Keratinocyte (primary cell): ENCODE measurements at places on chromosomes 7 and 10. TPM values are rescaled to one million over a fixed set of nuclear protein-coding genes. Genes with fewer than 3 reads are reported as not detected.

GRCh38 chr7:89332026-89332425 is 536.5 kb upstream of the TEX47 start:
- DNase-seq = no peak
- H3K4me1 ChIP-seq = no peaks in the 10 kb centered on the region
- H3K36me3 ChIP-seq = no peaks in the 10 kb centered on the region
- H3K4me3 ChIP-seq = no peak overlapping the region
- no peak overlapping the region for H3K27ac ChIP-seq
- no peaks in the 10 kb centered on the region for H3K27me3 ChIP-seq

DNA sequence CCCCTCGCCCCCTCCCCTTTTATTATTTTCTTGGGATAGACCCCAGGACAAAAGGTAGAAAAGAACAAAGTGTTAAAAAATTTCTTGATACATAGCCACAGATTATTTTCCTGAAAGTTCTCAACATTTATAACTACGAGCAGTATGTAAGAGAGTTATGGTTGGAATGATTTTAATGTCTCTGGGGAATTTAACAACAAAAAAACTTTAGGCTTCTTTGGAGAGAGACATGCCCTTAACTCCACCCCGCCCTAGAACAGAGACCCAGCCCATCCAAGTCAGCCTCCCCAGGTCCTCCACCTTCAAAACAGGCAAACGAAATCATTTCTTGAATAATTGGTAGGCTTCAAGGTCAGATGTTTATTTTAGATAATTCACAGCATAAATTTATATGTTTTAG is 97.1 kb downstream of the TCF7L2 start:
- DNase-seq = no peak
- no peaks in the 10 kb centered on the region for H3K27me3 ChIP-seq
- H3K4me3 ChIP-seq = no peak overlapping the region
- peaks cover 14% of the 10 kb centered on the region for H3K4me1 ChIP-seq
- H3K27ac ChIP-seq = no peak overlapping the region

DNA sequence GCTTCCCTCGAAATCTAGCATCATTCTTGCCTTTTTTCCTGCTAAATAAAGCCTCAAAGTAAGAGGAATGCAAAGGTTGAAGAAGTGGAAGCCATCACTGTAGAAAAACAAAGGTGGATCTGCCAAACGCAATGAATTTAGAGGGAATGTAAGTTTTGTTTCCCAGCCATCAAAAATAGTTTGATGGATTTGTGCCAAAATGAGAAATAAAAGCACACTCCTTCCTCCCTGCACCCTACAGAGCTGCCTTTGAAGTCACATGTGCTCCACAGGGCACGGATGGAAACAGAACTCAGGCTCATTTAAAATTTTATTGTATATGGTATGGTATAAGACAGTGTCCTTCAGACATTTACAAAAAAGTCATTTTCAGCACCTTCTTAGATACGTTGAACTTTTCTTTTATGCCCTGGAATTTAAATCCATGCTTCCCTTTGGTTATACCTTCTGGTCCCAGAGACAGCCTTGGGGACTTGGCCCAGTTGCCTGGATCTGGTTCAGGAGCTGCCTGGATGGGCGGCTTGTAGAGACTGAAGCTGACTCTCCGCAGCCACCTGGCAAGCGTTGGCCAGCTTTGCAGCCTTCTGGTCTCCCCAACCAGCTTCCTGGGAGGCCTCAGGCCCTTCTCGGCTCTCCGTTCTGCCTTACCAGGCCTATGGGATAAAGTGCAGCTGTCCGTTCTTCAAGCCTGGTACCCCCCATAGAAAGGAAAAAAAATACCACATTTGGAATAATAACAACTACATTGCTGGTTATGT is 228.5 kb upstream of the NEBL start:
- H3K27me3 ChIP-seq = no peaks in the 10 kb centered on the region
- H3K36me3 ChIP-seq = no peaks in the 10 kb centered on the region
- H3K27ac ChIP-seq = no peak overlapping the region

- H3K36me3 ChIP-seq = no peaks in the 10 kb centered on the region
- H3K27ac ChIP-seq = no peak overlapping the region
- no peak for DNase-seq
- no peak overlapping the region for H3K4me3 ChIP-seq
Observed at GRCh38 chr7:157816086-157816485, 479.3 kb downstream of the DNAJB6 start.

- no peak overlapping the region for H3K4me3 ChIP-seq
- no peak for DNase-seq
- no peaks in the 10 kb centered on the region for H3K27me3 ChIP-seq
- H3K27ac ChIP-seq = no peak overlapping the region
Observed at GRCh38 chr7:8155836-8156235, 106.1 kb downstream of the ICA1 start.

GRCh38 chr7:43938892-43939482 is 12.8 kb downstream of the UBE2D4 start:
- H3K27me3 ChIP-seq = no peaks in the 10 kb centered on the region
- no peaks in the 10 kb centered on the region for H3K36me3 ChIP-seq
- no peak for DNase-seq
- no peak overlapping the region for H3K27ac ChIP-seq
- no peak overlapping the region for H3K4me3 ChIP-seq

DNA sequence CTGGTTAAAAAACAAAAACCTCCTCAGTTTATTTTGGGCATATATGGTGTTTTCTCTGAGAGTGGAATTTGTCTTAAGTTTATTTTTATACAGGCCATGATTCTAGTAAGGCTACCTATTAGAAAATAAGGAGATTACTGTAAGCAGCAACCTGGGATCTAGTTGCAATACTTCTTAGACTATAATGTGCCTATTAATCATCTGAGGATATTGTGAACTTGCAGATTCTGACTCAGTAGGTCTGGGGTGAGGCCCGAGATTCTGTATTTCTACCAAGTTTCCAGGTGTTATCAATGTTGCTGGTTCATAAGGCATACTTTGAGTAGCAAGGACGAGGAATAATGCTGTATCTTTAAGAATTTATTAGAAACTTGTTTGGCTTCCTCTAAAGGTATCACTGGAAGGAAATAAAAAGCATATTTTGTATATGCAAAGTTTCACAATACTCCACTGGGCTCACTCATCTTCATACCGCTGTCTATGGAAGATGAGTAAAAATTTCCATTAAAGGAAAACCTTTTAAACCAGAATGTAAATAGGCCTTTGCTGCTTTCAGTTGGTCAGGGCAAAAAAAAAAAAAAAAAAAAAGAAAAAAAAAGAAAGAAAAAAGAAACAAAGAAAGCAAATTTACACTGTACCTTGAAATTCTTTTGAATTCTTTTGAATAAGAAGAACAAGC is 105.8 kb downstream of the BMPER start:
- no peaks in the 10 kb centered on the region for H3K36me3 ChIP-seq
- DNase-seq = no peak
- no peak overlapping the region for H3K4me3 ChIP-seq
- H3K4me1 ChIP-seq = no peaks in the 10 kb centered on the region
- H3K27me3 ChIP-seq = no peaks in the 10 kb centered on the region
- no peak overlapping the region for H3K27ac ChIP-seq

GRCh38 chr7:129843978-129844840 is 108.6 kb downstream of the UBE2H start:
- H3K4me3 ChIP-seq = no peak overlapping the region
- peaks cover 3% of the 10 kb centered on the region for H3K36me3 ChIP-seq
- peaks cover 41% of the 10 kb centered on the region for H3K4me1 ChIP-seq
- no peak for DNase-seq

GRCh38 chr10:97611473-97611872 is 21.8 kb downstream of the MORN4 start:
- peaks cover 19% of the 10 kb centered on the region for H3K4me1 ChIP-seq
- no peak for DNase-seq
- H3K27me3 ChIP-seq = no peaks in the 10 kb centered on the region
- H3K36me3 ChIP-seq = no peaks in the 10 kb centered on the region

DNA sequence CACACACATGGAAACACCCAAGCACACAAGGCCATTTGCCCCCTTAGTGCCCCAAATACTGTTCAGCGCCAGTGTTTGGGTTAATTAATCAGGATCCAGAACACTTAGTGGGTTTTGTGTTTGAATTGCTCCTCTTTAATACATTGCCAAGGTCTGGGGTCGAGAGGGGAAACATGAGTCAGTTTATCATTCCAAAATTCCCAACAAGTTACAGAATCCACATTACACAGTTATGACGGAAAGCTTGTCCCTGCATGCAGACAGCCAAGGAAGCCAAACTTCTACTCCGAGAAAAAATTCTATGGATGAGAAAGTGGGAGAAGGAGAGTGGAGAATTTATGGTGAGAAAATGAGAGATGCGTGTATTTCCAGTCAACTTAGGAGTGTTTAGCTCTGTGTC is 189.0 kb downstream of the NPSR1 start:
- no peak overlapping the region for H3K27ac ChIP-seq
- DNase-seq = no peak
- H3K27me3 ChIP-seq = no peaks in the 10 kb centered on the region
- peaks cover 3% of the 10 kb centered on the region for H3K4me1 ChIP-seq
- no peak overlapping the region for H3K4me3 ChIP-seq
- H3K36me3 ChIP-seq = no peaks in the 10 kb centered on the region

GRCh38 chr7:134018306-134018705 is 108.8 kb upstream of the LRGUK start:
- H3K27ac ChIP-seq = no peak overlapping the region
- DNase-seq = no peak
- no peaks in the 10 kb centered on the region for H3K27me3 ChIP-seq

GRCh38 chr10:123621916-123622315 is 44.2 kb upstream of the GPR26 start:
- no peak overlapping the region for H3K4me3 ChIP-seq
- H3K27me3 ChIP-seq = no peaks in the 10 kb centered on the region
- no peak overlapping the region for H3K27ac ChIP-seq
- H3K36me3 ChIP-seq = no peaks in the 10 kb centered on the region
- DNase-seq = no peak
- no peaks in the 10 kb centered on the region for H3K4me1 ChIP-seq

DNA sequence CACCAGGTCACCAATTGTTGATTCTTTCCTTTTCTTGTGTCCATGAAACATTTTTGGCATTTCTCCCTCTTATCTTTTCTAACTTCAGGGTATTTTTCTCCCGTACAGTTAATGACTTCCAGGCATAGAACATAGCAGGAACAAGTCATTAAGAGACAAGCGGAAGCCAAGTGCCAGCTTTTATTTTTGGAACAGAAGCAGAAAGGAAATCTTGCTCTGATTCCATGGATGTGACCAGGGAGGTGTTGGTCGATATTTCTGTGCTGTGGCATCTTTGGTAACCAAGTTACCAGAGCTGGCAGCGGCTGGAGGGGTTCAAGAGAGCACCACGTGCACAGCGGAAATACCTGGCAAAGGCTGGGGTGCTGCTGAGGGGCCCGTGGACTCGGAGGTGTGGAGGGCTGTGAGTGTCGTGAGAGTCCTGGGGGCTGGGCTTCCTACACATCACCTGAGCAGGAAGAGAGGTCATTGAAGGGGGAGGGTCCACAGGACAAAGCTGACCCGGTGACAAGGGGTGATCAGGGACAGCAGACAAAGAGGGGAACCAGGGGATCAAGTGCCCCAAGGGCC is 1.8 kb downstream of the LLCFC1 start:
- H3K4me1 ChIP-seq = peaks cover 13% of the 10 kb centered on the region
- no peak overlapping the region for H3K27ac ChIP-seq
- H3K4me3 ChIP-seq = no peak overlapping the region
- H3K36me3 ChIP-seq = no peaks in the 10 kb centered on the region

DNA sequence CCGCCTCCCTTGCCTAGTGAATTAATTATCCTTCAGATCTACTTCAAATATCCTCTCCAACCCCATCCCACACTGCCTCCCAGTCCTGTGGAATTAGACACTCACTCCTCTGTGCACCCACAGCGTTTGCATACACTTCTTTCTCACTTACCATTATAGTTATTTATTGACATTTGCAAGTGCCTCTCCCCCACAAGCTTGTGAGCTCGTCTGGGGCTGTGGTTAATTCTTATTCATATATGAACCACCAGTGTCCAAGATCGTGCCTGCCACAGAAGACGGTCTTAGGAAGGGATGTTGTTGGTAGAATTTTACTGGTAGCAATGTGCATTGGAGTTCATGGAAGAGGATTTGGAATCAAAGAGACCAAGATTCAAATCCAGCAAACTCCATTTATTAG is 68.1 kb upstream of the AOAH start:
- no peak for DNase-seq
- H3K27me3 ChIP-seq = no peaks in the 10 kb centered on the region
- no peaks in the 10 kb centered on the region for H3K36me3 ChIP-seq

DNA sequence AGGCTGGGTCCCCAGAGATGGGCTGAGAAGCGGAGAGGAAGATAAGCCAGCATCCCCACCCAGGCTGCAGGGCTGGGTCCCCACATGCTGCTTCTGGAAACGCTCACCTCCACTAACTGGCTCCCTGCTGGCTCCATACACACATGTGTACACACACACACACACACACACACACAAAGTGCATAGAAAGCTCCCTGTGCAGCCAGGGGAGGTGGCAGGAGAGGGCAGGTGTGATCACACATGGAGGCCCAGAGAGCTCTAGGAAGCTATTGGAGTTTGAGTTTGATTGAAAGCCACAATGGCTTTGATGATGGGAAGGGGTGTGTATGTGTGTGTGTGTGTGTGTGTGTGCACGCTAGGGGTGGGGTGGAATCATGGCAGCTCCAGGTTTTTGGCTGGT is 29.3 kb downstream of the CXCL12 start:
- no peak for DNase-seq
- no peaks in the 10 kb centered on the region for H3K4me1 ChIP-seq
- no peak overlapping the region for H3K27ac ChIP-seq
- H3K4me3 ChIP-seq = no peak overlapping the region
- no peaks in the 10 kb centered on the region for H3K27me3 ChIP-seq

DNA sequence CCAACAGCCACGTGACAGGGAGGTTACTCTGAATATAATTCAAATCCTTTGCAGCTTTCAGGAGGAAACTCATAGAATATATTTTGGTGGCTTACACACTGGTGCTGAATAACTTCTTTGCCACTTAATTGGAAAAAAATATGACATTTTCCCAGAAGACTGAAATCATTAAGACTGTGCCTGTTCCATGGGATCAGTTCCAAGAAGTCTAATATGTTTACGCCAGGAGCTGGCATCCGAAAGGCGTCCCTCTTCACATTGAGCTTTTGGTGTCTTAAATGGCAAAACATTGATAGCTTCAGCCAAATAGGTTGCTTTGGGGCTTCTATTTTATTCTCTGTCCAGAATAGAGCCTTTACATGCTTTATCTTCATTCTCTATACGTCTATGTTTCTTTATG is 917.6 kb upstream of the LRRTM3 start:
- H3K36me3 ChIP-seq = no peaks in the 10 kb centered on the region
- H3K27me3 ChIP-seq = no peaks in the 10 kb centered on the region
- no peaks in the 10 kb centered on the region for H3K4me1 ChIP-seq
- no peak overlapping the region for H3K4me3 ChIP-seq
- no peak for DNase-seq

DNA sequence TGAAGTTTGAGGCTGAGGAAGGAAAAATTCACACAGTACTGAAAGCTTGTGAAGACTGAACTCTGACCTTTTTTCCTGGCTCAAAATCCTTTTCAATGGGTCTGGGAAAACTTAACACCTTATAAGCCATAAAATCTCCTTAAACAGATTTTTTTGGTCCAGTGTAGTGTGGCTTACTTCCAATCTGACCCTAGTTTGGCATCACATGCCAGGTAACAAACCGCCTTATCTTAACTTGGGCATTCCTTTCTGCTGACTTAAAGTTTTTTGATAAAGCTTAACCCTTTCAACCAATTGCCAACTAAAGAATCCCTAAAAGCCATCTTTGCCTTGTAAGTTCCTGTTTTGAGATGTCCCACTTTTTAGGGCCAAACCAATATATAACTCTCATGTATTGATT is 13.2 kb upstream of the ITPRID1 start:
- no peak overlapping the region for H3K4me3 ChIP-seq
- H3K36me3 ChIP-seq = no peaks in the 10 kb centered on the region
- no peaks in the 10 kb centered on the region for H3K27me3 ChIP-seq
- DNase-seq = no peak

Gene ENKUR
- 0.03 TPM in 2 of 3 replicates, not detected in the other for polyA plus RNA-seq

Gene FAM237B
- polyA plus RNA-seq = not detected in 3 replicates

Gene CCDC172
- polyA plus RNA-seq = not detected in 3 replicates
